ENCODE measurements at places on chromosomes 11 and 22.

DNA sequence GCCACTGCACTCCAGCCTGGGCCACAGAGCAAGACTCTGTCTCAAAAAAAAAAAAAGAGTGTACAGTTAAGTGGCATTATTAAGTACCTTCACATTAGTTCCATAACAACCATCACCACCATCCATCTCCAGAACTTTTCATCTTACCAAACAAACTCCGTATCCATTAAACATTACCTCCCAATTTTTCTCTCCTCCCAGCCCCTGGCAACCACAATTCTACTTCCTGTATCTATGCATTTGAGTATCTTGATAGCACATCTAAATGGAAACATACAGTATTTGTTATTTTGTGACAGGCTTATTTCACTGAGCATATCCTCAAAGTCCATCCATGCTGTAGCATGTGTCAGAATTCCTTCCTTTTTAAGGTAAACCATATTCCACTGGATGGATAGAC lies 46.8 kb downstream of the DGCR2 start:
- no peak for DNase-seq

DNA sequence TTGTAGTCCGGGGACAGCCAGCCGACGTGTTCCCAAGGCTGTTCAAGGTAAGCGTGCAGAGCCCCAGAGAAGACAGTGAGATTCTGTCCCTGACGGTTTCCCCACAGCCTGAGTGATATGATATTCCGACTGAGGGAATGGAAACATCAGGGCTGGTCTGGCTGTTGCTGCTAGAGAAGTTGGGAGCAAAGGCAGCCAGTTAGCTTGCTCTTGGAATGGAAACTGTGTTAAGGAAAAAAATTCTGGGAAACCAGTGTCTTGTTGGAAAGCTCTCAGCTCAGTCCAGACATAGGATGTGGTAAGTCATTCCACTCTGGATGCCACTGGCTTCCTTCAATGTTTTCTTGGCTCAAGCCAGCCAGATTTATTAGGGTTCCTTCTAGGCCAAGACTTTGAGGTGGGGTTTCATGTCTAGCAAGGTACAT lies 8.8 kb downstream of the CRY2 start:
- no peak for DNase-seq

DNA sequence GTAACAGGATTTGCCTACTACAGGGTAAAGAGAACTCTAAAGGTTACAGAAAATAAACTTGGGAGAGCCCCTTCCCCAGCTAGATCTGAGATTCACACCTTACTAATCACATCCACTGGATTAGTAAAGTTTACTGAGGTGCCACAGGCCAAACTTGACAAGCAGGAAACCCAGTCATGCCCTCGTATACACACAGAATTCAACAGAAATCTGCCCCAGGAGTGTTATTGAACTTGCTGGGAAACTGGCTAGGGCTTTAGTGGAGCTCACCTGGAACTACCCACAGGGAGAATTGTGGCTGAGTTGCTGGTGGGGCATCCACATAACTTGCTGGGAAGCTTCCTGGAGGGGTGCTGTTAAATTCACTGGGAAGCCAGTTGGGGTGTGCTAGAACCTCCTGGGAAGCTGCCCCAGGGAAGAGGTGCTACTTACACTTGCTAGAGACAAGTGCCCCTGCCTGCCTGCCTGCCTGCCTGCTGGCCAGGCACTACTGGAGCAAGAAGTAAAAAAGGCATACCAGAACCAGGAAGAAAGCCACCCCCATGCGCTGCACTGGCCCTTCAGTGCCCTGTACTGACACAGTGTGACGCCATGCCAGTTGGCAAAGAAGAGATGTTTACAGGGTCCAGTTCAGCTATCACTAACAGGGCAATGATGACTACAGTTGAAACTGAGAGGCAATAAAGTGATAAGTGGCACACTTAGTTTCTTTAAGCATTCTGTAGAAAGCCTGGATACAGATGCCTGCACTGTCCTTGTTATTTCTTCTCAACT lies 106.5 kb downstream of the ALX4 start:
- DNase-seq, result no peak

DNA sequence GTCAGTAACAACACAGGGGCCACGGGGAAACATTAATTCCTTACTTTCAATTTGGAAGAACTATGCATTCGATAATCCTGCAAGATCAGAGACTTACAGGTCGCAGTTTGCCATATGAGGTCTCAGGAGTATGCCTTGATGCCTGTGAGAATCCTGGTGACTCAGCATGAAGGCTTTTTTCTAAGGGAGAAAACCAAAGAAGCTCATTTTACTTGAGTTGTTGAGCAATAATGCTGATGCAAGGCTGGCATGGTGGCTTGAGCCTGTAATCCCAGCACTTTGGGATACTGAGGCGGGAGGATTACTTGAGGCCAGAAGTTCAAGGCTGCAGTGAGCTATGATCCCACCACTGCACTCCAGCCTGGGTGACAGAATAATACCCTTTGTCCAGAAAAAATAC lies 26.6 kb downstream of the ATG16L2 start:
- DNase-seq, result no peak

- no peak for DNase-seq
These were observed 11.0 kb downstream of the ZNRF3 start for GRCh38 chr22:28894334-28894733.

Data from thoracic aorta (tissue), 2 donors.